ENCODE measurements at places on chromosomes 5 and 9.

DNA sequence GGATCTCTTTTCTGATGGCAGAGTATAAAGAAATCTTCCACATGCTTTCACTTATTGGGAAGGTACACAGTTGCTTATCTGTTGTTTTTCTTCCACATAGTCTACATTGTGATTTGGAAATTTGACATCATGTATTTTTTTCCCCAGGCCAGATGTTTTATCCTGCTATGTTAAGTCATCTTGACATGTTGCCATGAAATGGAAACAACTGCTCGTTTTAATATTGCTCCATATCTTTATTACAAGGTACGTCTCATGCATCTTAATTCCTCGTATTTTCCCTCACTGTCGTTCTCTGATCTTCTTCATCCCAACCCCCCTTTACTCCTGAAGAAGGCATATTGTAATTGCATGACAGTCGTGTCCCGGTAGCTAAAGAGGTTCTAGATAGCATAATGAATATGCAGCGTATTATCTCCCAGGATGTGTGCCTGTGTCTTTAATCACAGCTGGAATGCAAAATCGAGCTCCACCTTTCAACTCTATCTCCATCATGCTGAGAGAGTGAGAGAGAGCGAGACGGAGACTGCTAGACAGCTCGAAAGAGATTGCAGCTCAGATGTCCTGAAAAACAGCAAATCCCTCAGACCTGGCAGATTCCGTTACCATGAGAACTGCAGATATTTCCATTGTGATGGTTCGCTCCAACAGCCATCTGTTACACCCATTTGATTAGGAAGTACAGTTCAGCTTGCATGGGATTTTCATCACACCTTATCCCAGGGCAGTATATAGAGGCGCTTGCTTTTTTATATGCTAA lies 281.7 kb downstream of the TMEM38B start:
- no peak for DNase-seq

DNA sequence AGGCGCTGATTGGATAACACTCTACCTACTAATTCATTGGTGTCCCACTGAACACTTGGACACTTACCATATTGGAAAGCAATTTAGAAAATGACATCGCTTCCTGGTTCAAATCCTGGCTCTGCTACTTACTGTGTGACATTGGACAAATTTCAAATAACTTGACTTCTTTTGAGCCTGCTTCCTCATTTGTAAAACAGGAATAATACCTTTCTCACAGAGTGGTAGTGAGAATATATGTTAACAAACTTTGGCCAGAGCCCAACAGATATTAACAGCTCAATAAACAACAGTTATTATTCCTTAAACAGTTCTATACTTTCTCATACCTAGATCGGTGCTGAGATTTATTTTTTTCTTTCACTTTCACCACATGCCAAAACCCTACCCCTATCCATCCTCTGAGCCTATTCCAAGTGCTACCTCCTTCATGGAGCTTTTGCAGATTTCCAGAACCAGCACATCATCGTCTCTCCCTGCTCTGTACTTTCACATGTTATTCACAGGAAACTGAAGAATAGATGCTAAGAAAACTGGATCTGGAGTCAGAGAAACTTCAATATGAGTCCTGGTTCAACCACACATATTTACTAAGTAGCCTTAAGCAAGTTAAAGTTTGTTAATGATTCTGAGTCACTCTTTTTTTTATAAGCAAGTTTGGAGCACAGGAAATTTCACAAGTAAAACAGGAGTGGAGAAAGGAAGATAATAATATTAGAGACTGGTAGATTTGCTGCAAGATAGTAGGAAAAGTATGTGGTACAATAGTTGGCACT lies 92.3 kb downstream of the STRBP start:
- no peak for DNase-seq

DNA sequence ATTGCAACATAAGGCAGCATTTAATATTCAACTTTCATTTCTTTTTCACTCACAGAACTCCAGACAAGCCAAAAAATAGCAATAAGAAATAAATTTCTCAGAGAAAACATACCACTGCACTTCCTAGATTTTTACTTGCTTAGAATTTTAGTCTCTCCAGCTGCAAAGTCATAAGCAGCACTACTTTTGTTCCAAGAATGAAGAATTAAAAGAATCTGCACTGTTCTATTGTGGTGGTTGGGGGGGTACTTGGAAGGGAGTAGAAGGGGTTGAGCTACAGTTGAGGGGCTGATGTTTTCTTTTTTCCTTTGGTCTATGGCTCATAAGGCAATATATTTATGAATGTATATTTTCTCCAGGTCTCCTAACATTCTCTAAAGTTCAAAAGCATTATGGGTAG lies 144.5 kb downstream of the KIAA0825 start:
- no peak for DNase-seq

DNA sequence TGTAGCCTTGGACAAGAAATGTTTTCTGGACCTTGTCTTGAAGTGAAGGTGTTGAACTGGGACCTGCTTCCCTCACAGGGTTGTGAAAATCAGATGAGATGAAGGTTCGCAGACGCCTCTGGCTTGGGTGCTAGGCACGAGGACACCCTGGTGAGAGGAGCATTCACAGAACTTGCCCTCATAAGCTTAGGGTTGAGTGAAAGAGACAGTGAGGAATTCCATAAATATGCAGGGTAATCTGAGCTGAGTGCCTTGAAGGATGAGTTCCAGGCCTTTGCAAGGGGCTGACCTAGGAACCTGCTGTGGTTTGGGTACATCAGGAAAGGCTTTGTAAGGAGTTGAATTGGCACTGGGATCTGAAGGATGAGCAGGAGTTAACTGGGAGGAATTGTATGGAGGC lies 75.7 kb upstream of the SAP30L start:
- no peak for DNase-seq

All from HEK293T (cell line).